Esophagus squamous epithelium (tissue), 5 donors: ENCODE measurements at places on chromosomes 7 and 10.
A peak's percentile ranks its signal among the peaks of the same experiment; 100 is the strongest.

GRCh38 chr10:21944727-21945386, 58.7 kb downstream of the DNAJC1 start:
- no peak overlapping the region for H3K4me3 ChIP-seq
- H3K27ac ChIP-seq, result no peak overlapping the region
- H3K36me3 ChIP-seq, result no peaks in the 10 kb centered on the region
- no peak for DNase-seq
- no peaks in the 10 kb centered on the region for H3K27me3 ChIP-seq
- peaks cover 2% of the 10 kb centered on the region for H3K4me1 ChIP-seq

DNA sequence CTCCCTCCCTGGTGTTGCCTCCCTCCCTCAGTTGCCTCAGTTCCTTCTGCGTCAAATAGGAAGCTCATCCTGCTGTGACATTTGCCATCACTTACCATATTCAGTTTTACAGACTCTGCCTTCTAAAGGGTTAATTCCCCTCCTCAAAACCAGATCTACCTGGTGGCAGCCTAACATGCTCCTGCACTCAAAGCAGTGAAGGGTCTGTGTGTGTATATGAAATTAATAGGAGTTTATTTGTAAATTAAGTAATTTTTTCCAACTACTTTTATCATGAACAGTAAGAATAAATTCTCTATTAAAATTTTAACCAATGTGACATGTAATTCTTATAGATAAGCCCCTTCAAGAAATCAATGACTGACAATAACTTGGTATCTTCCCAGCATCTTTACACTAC, 158.6 kb upstream of the INSYN2A start:
- no peak for DNase-seq
- H3K4me3 ChIP-seq, result no peak overlapping the region
- no peaks in the 10 kb centered on the region for H3K27me3 ChIP-seq
- H3K36me3 ChIP-seq, result no peaks in the 10 kb centered on the region
- H3K4me1 ChIP-seq, result no peaks in the 10 kb centered on the region
- H3K27ac ChIP-seq, result no peak overlapping the region

GRCh38 chr10:13632884-13633440, 46.2 kb downstream of the PRPF18 start:
- H3K4me1 ChIP-seq, result no peaks in the 10 kb centered on the region
- H3K4me3 ChIP-seq, result no peak overlapping the region
- peaks cover 4% of the 10 kb centered on the region for H3K36me3 ChIP-seq
- no peak for DNase-seq

- H3K4me1 ChIP-seq, result no peaks in the 10 kb centered on the region
- DNase-seq, result no peak
- peaks cover 41% of the 10 kb centered on the region for H3K36me3 ChIP-seq
- H3K27ac ChIP-seq, result no peak overlapping the region
- no peak overlapping the region for H3K4me3 ChIP-seq
- no peaks in the 10 kb centered on the region for H3K27me3 ChIP-seq
Measured at GRCh38 chr7:40097728-40098127, 36.7 kb downstream of the MPLKIP start.

- no peak for DNase-seq
- H3K4me1 ChIP-seq, result no peaks in the 10 kb centered on the region
- H3K27me3 ChIP-seq, result no peaks in the 10 kb centered on the region
- no peak overlapping the region for H3K27ac ChIP-seq
Measured at GRCh38 chr7:103240806-103241205, 56.4 kb upstream of the PMPCB start.

DNA sequence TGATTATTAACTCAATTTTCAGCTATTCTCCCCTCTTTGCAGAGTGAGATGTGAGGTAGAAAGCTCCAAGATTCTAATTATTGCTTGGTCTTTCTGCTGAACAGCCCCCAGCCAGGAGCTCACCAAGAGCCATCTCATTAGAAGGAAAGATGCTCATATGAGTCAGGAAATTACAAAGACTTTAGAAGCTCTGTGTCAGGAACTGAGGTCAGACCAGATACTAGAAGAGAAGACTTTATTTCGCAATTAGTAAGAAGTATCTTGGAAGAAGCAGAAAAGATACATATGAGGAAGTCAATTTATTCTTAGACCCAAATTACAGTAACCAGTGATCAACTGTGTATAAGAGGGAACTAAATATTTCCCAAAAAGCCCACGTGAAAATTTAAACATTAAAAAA, 626.9 kb downstream of the ZWINT start:
- no peaks in the 10 kb centered on the region for H3K36me3 ChIP-seq
- no peak overlapping the region for H3K4me3 ChIP-seq
- no peak overlapping the region for H3K27ac ChIP-seq

DNA sequence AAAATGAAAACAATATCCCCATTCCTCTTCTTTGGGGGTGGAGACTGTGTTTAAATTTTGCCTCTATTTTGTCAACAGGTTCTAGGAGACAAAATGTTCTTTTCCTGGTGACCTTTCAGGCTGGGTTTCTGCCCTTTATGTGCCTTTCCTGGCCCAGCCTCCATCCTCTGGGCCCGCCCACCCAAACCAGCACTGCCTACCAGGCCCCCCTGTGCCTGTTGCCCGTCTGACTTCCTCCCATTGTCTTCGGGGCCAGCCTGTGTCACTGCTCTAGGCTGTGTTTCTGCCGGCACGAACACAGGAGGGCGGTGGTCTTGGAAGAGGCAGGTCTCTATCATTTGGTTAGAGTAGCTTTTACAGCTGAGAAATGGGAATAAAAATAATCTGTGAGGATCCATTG, 13.9 kb downstream of the TSPAN14 start:
- peaks cover 97% of the 10 kb centered on the region for H3K4me1 ChIP-seq
- peak overlapping the region; percentile 96 for H3K27ac ChIP-seq
- peaks cover 5% of the 10 kb centered on the region for H3K36me3 ChIP-seq
- DNase-seq, result no peak

- no peaks in the 10 kb centered on the region for H3K27me3 ChIP-seq
- H3K36me3 ChIP-seq, result peaks cover 18% of the 10 kb centered on the region
- H3K4me3 ChIP-seq, result no peak overlapping the region
- peaks cover 5% of the 10 kb centered on the region for H3K4me1 ChIP-seq
Measured at GRCh38 chr7:96233528-96234154, 88.3 kb downstream of the SLC25A13 start.

DNA sequence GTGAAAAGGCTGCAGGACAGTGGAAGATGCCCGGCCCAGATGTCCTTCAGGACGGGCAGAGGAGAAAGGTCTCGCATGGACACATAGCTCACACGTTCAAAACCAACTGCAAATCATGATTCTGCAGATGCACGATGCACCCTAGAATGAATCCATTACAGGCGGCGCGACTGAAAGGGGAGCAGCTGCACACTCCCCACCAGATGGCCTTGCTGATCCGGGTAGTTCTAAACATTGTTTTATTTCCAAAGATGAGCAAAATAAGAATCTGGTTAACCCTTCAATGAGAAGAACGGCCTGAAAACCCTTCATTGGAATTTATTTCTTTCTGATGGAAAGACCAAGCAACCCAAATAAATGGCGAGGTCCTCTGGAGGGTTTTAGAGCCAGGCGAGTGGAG, 33.8 kb downstream of the CHST15 start:
- H3K4me3 ChIP-seq, result no peak overlapping the region
- no peaks in the 10 kb centered on the region for H3K36me3 ChIP-seq
- no peaks in the 10 kb centered on the region for H3K27me3 ChIP-seq
- H3K27ac ChIP-seq, result no peak overlapping the region
- DNase-seq, result no peak
- peaks cover 63% of the 10 kb centered on the region for H3K4me1 ChIP-seq

- H3K27ac ChIP-seq, result no peak overlapping the region
- H3K4me3 ChIP-seq, result no peak overlapping the region
- DNase-seq, result no peak
- no peaks in the 10 kb centered on the region for H3K4me1 ChIP-seq
Measured at GRCh38 chr7:91126762-91127161, 137.5 kb upstream of the FZD1 start.

DNA sequence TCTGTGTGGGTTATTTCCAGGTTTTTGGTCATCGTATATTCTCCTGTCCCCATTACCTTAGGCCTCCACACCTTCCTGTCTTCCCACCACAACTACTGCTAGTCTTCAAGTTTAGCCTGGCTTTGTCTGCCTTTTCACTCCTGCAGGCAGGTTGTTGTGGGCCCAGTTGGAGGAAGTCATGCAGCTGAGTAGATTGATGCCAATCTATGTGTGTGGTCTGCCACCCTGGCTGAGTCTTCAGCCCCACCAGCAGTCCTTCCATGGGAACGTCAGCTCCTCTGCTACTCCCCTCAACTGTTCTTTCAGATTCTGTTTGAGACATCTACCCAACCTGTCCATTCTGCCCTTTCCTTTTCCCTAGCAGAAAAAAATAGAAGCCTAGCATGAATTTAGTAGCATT, 6.3 kb downstream of the RINT1 start:
- DNase-seq, result no peak
- H3K27me3 ChIP-seq, result no peaks in the 10 kb centered on the region
- no peak overlapping the region for H3K27ac ChIP-seq
- peaks cover 13% of the 10 kb centered on the region for H3K4me1 ChIP-seq
- peaks cover 88% of the 10 kb centered on the region for H3K36me3 ChIP-seq
- no peak overlapping the region for H3K4me3 ChIP-seq

DNA sequence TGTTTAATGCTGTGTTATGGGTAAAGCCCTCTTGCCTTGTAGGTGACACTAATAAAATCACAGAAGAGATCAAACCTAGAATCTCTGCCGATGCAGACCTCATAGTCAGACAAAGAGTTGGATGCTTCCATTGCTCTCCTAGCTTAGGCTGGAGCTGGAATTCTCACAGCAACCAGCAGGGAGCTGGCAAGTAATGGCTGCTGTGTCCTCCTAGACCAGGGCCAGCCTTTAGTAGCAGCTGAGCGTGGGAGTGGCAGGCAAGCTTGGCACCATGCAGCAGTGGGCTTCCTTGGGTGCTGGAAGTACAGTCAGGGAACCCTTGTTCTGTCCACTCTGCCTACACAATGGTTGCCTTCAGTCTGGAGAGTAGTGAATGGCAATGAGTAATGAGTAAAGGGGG, 598.3 kb upstream of the GALNT17 start:
- no peaks in the 10 kb centered on the region for H3K36me3 ChIP-seq
- H3K27me3 ChIP-seq, result no peaks in the 10 kb centered on the region
- DNase-seq, result no peak
